ENCODE measurements at places on chromosomes 1 and 21. TPM values are rescaled to one million over a fixed set of nuclear protein-coding genes. Genes with fewer than 3 reads are reported as not detected.

The HSPA6 gene
- total RNA-seq, result 1.1 TPM

The FAM151A gene
- total RNA-seq, result 0.47 TPM

DNA sequence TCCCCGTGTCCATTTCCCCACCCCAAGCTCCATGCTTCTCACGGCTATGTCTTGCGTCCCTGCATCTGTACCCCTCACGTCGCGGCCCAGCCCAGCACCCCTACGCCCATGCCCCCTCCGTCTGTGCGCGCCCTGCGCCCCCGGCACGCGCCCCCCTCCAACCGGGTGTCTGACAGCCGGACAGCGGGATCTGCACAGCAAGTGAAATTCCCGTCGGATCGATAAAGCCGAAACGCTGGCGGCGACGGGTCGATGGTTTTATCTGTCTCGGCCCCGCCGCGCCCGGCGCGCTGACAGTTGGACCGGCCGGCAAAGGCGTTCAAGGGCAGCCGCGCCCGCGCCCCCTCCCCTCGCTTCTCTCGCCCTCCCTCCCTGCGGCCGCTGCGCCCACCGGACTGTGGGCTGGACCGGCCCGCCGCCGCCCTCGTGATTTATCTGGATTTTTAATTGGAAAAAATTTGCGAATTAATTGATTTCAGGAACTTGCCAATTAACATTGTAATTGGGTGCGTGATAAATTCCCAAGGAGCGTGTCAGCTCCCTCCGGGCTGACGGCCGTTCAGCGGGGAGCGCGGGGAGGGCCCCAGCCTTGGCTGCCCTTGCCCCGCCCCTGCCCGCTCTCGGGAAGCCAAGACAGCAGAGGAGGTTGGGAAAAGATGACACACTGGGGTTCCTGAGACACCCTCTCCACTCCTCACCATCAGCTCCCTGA is 57.1 kb downstream of the TMEM53 start:
- DNase-seq, result no peak
- H3K4me3 ChIP-seq, result no peak overlapping the region
- no peak overlapping the region for H3K27ac ChIP-seq
- H3K4me1 ChIP-seq, result no peaks in the 10 kb centered on the region
- H3K36me3 ChIP-seq, result no peaks in the 10 kb centered on the region
- H3K27me3 ChIP-seq, result no peaks in the 10 kb centered on the region

DNA sequence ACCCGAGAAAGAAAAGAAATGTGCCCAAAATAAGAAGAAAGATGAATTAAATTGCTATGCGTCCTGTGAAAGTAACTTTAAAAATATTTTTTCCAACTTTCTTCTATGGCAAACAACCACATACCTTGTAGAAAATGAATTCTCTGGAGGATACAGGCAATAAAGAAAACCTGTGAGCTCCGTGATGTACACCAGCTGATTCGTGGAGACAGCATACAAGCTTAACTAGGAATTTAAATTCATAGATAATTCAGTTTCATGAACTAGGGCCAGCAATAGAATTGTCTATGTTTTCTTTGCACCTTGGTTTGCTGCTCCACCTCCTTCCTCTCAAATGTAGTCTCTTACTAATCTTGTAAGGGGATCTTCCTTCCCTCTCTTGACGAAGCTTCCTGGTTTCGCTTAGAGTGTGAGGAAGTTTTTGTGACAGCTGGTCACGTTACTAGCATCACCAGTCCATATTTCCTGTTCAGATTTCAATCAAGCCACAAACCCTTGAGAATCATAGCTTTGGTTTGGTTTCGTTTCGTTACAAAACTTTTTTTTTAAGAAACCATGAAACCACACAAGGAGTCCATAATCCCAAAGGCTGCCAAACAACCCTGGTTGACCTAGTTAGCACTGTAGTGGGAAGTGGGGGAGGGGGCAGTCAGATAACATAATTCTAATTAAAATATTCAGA is 35.8 kb downstream of the GREM2 start:
- H3K36me3 ChIP-seq, result no peaks in the 10 kb centered on the region
- H3K27ac ChIP-seq, result no peak overlapping the region
- no peaks in the 10 kb centered on the region for H3K4me1 ChIP-seq
- H3K4me3 ChIP-seq, result no peak overlapping the region
- DNase-seq, result no peak
- H3K27me3 ChIP-seq, result no peaks in the 10 kb centered on the region
